ENCODE measurements at places on chromosomes 2 and 18.

DNA sequence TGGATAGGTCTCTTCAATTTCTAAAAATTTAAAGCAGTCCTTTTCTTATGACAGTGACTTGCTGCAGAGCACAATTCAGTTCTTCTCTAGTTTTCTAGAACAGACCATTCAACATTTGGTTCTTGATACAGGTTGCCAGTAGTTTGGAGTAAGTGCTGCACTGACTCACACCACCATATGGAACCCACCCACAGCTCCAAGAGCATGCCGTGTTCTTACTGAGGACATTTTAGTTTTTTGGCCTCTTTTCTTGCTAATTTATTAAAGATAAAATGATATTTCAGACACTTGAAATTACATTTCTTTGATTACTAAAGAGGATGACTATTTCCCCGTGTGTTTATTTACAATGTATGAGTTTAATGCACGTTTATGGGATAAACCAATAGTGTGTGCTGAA, 120.0 kb downstream of the COL4A4 start:
- no peak for DNase-seq

GRCh38 chr2:5751873-5752482, 59.8 kb downstream of the SOX11 start:
- DNase-seq = no peak

GRCh38 chr2:148877403-148877740, 2.3 kb downstream of the KIF5C start:
- no peak for DNase-seq

DNA sequence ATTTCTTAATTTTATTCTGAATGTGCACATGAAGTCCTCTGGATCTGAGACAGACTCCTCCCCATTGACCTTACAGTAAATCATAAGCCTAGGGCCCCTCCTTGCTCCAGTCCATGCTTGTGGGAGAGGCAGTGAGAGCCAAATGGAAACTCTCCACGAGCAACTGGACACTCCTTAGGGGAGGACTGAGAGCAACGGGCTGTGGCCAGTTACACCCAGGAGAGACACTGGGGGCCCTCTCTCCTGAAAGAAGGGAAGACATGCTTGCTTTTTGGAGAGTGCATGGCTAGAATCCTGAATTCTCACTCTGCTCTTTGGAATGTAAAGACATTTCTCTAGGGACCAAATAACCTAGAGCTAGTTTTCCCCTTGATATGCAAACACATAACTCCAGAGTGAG, 49.0 kb upstream of the BIN1 start:
- peak; percentile 76 for DNase-seq

GRCh38 chr18:41938445-41938844, 16.6 kb upstream of the PIK3C3 start:
- DNase-seq = peak; percentile 97

DNA sequence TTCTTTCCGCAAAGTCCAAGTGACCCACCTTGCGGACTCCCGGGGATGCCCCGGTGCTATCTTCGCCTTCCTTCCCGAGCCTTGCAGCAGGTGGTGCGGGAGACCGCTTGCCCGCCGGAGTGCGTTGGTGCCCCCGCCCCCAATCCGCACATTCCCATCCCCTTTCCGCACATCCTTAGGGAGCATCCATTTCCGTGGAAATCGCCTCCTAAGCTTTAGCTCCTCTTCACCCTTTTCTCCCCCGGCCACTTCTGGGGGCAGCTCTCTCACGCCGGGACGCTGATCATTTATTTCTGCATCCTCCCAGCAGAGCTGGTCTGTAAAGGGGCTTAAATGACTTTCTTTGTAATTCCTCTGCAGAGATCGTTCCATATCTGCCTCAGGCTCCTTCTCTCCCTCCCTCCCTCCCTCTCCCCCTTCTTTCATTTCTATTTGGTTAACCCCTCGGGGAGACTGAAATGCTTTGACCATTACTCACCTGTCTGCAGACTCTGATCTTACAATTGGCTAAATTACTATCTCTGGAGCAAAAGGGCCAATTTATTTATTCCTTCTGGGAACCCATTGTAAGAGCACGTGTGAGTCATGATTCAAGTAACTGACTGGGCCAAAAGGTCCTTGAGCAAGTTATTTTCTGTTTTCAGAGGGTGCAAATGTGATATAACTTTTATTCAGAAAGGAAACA, 1.3 kb upstream of the LYPD1 start:
- DNase-seq = peak; percentile 92

DNA sequence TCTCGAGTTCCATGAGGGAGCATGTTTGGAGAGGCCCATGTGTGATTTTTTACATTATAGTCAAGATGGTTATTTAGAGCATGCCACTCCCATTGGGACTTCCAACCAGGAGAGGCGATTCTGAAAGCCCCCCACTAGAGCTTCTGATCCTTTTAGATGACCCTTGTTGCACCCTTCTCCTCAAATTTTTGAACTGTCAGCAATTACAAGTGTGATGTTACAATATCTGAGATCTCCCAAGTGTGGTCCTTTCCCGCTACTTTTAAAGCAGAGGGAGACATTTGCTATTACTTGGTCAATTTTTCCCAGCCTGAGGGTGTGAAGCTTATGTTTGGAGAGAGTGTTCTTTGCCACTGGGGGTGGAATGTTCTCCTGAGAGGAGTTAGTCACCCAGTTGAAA, 16.7 kb upstream of the PTH2R start:
- no peak for DNase-seq

- DNase-seq = no peak
Measured at GRCh38 chr2:12669036-12669435, 47.7 kb upstream of the TRIB2 start.

DNA sequence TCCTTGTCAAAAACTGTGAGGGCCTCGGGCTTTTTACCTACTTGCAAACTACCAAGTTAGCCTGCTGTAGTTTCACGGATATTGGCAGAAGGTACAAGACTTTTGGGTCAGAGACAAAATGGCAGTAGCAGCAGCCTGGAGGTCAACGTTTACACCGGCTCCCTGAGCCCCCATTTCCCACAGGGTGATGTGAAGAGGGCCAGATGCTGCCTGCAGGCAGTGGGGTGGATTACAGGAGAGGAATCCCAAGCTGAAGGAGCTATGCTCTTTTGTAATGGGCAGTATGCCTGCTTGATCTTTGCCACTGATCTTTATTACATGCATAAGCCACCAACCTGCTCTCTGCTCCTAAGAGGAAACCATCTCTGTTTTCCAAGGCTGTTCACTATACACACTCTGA, 29.5 kb upstream of the SP5 start:
- DNase-seq = no peak

DNA sequence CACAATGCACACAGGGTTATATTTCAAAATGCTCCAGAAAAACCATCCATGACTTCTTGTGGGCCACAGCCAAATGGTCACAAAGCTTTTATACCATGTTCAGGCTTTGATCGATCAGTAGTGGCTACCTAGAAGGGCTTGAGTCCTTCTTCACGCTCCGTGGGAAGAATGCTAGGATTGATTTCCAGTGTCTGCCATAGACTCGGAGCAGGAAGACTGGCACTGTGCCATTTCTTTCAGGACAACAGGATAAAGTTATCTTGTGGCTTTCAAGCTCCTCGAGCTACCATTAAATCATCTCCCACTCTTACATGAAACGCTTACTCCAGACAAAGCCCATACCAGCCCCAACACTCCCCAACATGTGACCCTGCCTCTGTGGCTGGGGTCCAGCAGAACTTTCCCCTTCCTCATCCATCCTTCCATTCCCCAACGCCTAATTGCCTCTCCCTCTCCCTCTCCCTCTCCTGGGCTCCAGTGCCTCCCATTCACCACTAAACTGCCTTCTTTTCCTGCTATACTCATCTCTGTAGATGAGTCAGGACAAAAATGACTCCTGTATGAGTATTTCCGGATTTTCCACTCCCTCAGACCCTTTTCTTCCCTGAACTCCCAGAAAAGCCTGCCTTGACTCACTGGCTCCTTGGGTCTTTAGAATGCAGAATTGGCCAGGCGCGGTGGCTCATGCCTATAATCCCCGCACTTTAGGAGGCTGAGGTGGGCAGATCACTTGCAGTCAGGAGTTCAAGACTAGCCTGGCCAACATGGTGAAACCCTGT, 40.9 kb downstream of the ADD2 start:
- peak; percentile 90 for DNase-seq

GRCh38 chr2:105757433-105757832, 12.7 kb downstream of the NCK2 start:
- DNase-seq = no peak

DNA sequence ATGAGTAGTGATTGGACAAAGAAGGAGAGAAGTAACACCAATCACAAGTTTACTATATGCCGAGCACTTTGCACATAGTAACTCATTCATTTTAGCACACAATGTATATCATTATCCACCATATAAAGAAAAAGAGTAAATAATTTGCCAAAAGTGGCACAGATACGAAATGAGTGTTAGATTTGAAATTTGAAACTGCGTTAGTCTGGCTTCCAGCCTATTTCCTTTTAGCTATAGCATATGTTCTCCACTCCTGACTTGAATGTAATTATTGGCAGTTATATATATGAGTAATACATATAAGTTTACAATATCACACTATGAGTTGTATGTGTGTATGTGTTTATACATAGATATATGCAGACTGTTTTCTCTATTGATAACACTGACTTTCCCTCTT, 98.6 kb downstream of the NOL4 start:
- DNase-seq = no peak

GRCh38 chr2:48414980-48415835, 114.7 kb upstream of the STON1 start:
- DNase-seq = peak; percentile 5

- DNase-seq = no peak
Measured at GRCh38 chr2:225319872-225320271, 79.6 kb upstream of the NYAP2 start.

DNA sequence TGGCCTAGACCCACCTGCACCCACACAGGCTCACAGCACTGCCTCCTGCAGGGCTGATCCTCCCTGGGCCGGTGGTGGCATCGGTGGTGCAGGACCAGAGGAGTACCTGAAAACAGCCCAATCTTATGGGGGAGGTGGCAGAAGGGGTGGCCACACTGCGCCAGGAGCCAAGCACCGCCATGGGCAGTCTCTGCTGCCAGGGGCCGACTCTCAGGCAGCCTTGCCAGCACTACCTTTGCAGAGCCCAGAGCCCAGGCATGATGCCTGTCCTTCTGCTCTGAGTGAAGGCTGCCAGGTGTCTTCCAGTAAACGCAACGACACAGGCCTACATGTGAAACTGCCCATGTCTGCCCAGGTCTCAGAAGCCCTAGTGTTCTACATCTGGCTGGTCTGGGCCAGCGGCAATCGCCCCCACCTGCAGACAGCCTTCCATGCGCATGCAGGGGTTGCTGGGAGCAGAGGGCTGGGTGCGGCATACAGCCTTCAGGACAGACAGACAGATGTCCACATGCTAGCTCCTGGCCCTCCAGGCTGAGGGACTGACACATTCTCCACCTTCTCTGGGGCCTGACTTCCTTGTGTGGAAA, 6.8 kb downstream of the HS6ST1 start:
- no peak for DNase-seq

Data from fibroblast of skin of right quadriceps (primary cell).